ENCODE measurements at places on chromosomes 2 and 18.

GRCh38 chr2:135063210-135063609, 11.1 kb downstream of the RAB3GAP1 start:
- DNase-seq, result no peak

DNA sequence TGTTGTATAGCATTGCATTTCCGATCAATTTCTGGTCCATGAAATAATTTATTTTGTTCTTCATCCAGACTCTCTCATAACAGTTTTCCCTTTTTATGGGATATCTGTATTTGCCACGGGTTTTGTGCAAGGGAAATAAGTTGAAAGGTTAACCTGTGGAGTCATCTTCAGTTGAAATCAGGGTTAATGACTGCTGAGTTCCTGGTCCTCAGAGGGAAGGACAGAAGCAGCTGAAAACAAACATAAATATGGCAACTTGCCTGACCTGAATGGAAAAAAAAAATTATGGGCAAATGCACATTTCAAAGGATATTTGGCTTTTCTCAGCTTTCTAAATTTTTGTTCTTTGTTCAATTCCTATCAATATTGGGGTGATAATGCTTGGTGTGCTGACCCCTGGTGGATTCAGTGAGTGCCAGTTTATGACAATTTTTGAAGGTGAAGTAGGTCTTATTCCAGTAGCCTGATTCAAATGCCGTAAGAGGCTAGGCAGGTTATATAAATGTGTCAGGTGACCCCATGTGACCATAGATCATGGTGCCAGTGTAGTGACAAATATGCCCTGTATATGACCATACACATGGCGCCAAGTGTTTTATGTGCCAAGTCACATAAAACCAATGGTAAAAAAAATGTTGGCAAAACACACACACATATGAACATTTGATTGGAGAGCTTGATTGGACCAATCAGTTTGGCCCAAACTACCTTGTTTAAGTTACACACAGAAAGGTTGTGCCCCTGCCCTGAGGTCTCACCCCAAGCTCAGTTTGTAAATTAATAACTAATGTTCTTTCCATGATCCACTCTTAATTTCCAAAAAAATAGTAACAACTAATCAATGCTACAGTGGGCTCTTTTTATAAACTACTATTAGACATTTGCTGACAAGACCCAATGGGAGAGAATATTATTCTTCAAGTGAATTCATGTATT, 47.6 kb upstream of the FAM124B start:
- DNase-seq, result no peak

DNA sequence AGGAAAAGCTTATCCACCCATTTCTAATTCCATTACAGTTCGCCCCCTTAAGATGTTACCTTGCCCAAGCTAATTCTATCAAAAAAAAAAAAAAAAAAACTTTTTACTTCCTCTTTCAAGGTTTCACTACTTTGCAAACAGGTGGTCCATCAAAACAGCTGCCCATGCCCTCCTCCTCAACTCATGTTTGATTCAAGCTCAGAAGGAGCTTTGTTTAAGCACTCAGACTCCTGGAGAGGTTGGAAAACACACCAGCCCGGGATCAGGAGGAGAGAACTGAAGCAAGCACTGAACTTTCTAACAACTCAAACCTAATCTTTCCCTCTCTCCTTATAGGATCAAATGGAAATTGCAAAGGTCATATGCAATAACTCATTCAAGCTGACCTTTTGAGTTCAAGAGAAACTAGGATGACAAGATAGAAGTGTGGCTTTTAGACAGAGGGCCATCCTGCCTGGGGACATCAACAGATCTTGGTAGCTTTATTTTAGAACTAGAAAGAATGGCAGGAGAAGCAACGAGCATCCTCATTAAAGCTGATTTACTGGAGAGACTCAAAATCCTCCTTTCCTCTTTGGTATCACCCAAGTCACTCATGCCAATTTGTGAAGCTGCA, 28.3 kb upstream of the FZD7 start:
- DNase-seq, result no peak

- no peak for DNase-seq
These were observed 12.3 kb upstream of the NEU4 start for GRCh38 chr2:241796610-241797138.

GRCh38 chr2:65227020-65227455, 593 bp upstream of the ACTR2 start:
- no peak for DNase-seq

GRCh38 chr2:212136216-212136795, 402.3 kb downstream of the ERBB4 start:
- no peak for DNase-seq

DNA sequence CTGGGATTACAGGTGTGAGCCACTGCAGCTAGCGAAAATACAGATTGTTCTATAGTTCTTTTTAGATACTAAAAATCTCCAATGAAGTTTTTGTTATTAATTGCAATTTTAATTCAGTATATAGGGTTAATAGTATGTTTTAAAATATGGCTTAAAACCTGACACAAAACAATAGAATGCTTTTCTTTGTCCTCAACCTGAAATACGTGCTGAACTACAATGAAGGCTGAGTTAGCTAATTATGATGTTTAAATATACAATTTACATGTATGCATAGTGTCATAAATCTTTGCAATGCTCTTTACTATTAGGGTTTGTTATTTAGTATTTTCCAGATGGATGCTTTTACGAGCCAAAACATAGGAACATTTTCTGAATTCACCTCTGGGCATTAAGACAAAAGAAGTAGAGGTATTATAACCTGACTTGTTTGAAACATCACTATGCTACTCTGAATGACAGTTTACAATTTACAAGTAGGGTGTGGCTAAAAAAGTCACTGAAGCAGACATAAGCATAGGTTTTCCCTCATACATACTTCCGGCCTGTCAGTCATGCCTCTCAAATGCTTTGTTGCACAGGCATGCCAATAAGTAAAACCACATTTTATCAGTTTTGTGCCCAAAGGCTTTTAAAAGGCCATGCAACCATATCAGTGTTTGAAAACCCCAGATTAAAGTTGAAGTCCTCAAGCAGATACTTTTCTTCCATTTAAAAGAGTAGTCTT, 168.3 kb downstream of the OTX1 start:
- DNase-seq, result no peak

GRCh38 chr2:120770176-120770575, 34.5 kb downstream of the GLI2 start:
- DNase-seq, result no peak

DNA sequence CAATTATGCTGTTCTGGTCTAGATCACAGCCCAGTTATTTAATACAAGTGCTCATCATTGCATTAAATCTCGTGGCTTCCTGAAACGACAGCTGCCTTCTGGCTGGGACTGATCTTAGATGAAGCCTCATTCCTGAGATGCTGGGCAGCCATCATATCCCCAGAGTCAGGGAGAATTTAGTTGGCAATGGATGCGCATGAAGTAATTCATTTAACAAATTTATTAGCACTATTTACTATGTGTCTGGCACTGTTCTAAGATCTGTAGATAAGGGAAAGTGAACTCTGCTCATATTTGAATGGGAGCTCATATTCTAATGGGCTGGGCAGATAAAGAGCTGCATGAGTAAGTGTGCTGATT, 244.7 kb downstream of the KCNS3 start:
- no peak for DNase-seq

DNA sequence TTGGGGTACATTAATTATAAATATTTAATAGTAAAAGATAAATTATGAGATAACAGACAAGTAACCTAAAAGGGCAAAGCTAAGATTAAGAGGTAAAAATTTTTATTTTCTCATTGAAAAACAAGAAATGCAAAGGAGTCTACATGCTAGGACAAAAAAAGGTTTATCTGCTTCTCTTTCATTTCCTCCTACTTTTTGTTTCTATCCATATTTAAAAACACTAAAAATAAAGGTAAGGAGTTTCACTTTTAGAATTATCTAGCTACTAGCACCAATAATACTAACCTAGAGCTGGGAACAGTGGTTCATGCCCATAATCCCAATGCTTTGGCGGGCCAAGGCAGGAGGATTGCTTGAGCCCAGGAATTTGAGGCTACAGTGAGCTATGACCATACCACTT, 1551.7 kb upstream of the SLC39A10 start:
- DNase-seq, result no peak

DNA sequence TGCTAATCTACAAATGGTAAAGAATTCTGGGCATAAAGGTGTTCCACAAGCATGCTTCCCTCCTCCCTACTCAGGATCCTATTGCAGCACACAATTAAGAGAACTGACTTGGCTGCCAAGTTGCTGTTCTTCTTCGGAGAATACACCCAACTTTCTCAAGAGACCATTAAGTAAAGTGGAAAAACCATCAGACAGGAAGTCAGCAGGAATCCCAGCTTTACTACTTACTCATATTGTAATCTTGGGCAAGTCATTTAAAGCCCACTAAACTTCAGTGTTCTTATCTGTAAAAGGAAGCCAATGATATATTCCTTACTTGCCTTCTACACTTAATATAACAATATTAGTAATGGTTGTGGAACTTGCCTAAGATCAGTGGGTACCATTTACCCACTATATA, 37.8 kb downstream of the PSTPIP2 start:
- no peak for DNase-seq

- DNase-seq, result no peak
These were observed 196.4 kb downstream of the NOL4 start for GRCh38 chr18:34028324-34028723.

Data from midbrain (tissue), 1 donor.